Peyer's patch (tissue), 4 donors: ENCODE measurements at places on chromosomes 11 and 22.

DNA sequence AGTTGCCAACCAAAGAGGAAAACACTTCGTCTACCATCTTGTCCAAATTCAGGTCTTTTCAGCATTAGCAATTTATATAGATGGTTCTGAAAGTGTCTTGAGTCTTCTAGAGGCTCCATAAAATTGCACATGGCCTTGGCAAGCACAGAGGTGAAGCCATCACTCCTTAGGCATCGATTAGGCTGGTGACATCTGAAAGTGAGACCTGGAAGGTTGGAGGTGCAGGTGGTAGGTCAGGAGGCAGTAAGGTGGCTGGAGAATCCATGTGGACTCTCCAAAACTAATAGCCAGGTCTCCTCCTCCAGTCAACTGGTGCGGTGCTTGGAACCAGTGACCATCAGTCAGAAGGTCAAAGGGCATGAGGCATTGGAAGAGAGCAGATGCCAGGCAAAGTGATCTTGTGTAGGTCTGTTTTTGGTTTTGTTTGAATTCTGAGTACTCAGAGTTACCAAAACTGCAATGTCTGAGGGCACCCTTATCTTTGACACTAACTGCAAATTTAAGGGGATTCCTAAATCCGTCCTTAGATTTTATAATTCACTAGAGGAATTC is 6.6 kb upstream of the APOL2 start:
- DNase-seq = peak; percentile 21

DNA sequence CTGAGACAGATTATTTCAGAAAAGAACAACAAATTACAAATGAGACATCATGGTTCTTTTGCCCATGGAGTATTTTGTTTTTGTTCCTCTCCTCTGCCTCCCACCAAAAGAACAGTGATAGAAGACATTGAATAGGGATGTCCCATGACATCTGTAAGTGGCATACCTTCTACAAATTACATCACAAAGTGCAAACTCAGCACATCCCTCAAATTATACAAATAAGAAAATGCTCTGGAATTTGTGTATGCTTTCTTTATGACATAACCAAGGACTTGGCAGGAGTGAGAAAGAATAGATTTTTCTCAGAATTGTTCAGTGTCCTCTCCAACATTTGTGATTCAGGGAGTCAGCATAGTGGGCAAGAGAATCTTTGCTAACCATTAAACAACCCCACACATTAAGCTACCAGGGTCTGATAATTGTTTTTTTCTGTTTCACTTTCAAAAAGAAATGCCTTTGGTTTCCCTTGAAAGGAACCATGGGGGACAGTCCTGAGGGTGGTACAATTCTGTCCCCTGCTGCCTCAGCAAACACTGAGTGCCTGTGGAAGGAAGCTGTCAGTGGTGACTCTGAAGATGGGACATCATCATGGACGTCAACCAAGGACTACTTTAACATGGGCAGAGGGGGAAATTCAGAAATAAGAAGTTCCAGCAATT is 430.3 kb downstream of the AASDHPPT start:
- no peak for DNase-seq

- no peak for DNase-seq
Observed at GRCh38 chr22:44928136-44928463, 81.7 kb downstream of the PHF21B start.

DNA sequence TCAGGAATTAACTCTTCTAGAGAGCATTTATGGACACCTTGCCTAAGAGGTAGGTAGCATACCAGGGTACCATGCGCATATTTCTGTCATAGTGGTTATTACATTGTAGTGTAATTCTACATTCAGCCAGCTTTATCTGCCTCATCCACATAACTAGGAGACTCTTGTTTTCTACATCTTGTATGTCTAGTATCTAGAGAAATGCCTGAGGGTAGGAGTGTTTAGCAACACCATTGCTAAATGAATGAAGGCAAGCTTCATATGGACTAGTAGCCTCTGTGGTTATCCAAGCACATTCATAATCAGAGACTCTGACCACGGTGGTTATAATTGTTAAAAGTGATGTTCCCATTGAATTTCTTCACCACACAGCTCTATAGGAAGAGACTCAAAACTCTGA is 107.9 kb downstream of the NTM start:
- no peak for DNase-seq

- DNase-seq = no peak
Observed at GRCh38 chr11:76803023-76803422, 19.9 kb downstream of the TSKU start.

- DNase-seq = no peak
Observed at GRCh38 chr11:42465623-42466022, 846.2 kb upstream of the API5 start.

- no peak for DNase-seq
Observed at GRCh38 chr11:19743622-19744021, 31.0 kb downstream of the NAV2 start.

DNA sequence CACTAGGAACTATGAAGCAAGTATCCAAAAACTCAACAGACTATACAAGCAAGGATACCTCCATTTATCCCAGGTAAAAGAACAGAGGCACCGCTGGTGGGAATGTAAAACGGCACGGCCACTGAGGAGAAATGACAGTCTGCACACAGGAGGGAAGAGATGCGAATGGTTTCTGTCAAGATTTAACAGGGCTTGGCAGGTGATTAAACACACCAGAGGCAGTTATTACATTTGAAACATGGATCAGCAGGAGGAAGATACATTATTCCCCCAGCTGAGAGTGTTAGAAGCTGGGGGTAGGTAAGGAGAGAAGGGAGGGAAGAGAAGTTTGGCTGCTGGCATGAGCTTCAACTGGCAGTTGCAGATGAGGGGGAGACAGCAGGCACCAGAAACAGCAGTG is 30.2 kb downstream of the ATP6V1E1 start:
- no peak for DNase-seq

GRCh38 chr11:111259896-111260295 is 14.4 kb downstream of the POU2AF2 start:
- no peak for DNase-seq

DNA sequence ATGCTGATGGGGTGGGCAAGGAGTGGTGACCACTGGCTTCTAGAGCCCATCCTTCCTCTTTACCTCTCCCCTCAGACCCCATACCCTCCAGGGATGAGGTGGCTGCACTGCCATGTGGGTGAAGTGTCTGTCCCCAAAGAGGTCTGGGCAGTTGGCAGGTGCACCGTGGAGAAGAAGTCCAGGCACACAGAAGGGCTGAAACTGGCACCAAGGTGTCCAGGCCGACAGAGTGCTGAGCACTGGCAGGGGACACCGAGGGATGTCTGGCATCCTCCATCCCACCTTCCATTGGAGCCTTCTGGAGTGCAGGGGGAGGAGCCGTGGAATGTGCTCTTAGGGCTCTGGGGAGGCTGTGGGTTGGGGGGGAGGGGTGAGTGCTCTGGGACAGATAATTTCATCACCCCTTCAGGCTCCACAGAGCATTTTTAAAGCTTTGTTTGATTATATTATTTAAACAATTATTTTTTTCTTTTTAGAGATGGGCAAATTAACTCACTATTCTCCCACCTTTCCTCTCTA is 37.9 kb downstream of the PKNOX2 start:
- DNase-seq = no peak

GRCh38 chr11:59765068-59765735 is 10.0 kb downstream of the STX3 start:
- no peak for DNase-seq
